CD4-positive, alpha-beta T cell treated with Interferon gamma for 1 hour (primary cell): ENCODE measurements at places on chromosomes 13 and 19.

- no peak for DNase-seq
Measured at GRCh38 chr19:29294343-29294811, 81.4 kb upstream of the UQCRFS1 start.

- DNase-seq = no peak
Measured at GRCh38 chr13:51595416-51595815, 11.2 kb downstream of the WDFY2 start.

GRCh38 chr19:9850235-9850959 is 15.3 kb downstream of the PIN1 start:
- no peak for DNase-seq

- DNase-seq = no peak
Measured at GRCh38 chr19:5743630-5744029, 23.2 kb downstream of the CATSPERD start.

- DNase-seq = no peak
Measured at GRCh38 chr13:24097064-24097463, 63.5 kb upstream of the SPATA13 start.

DNA sequence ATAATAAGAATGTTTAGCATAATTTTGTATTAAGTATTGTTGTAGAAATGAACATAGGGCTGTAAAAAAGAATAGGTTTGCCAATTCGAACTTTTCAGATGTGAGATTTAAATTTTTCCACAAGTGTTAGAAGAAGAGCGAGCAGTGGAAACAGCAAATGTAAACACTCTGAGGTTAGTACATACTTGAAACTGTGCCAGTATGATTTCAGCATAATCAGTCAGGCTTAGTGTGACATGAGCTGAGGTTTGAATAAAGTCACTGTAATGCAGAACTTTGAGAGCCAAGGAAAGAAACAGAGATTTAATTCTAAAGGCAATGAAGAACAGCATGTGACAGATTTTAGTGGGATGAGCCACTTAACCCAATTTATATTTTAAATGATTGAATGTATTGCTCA is 2166.4 kb downstream of the PCDH9 start:
- DNase-seq = no peak
